SHP77 treated with DMSO at 0.1 percent for 48 hours (cell line): ENCODE measurements at places on chromosomes 7 and 10.

GRCh38 chr7:113338071-113338696 is 219.8 kb upstream of the SMIM30 start:
- no peak for DNase-seq

DNA sequence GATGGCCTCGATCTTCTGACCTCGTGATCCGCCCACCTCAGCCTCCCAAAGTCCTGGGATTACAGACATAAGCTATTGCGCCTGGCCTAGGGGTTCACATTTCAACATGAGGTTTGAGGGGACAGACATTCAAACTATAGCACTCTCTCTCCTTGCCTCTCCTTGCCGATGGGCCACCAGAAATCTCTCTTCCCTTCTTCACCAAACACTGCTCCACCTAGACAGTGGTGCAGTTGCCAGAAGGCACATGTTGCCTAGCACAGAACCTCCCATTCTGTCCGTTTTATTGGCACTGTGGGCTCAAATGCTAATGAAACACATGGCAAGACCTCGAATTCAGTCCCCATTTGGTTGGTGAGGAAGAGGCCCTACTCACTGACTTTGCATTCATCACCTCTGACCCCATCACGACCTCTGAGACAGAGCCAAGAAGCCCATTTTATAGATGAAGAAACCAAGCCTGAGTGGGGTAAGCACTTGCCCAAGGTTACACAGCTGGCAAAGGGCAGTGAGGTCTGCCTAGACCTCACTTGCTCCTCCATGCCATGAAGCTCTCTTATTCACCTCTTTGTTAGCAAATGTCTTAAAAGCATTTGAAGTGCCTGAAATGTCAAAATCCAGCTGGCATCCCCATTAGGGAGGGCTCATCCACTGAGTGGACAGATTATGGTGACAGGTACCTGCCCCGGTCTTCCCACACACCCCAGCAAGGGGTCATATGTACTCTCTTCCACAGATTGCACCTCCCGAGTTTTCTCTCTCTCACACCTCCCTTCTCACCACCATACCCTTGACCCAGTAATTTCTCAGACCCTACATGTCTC is 34.0 kb downstream of the GPRIN2 start:
- no peak for DNase-seq

DNA sequence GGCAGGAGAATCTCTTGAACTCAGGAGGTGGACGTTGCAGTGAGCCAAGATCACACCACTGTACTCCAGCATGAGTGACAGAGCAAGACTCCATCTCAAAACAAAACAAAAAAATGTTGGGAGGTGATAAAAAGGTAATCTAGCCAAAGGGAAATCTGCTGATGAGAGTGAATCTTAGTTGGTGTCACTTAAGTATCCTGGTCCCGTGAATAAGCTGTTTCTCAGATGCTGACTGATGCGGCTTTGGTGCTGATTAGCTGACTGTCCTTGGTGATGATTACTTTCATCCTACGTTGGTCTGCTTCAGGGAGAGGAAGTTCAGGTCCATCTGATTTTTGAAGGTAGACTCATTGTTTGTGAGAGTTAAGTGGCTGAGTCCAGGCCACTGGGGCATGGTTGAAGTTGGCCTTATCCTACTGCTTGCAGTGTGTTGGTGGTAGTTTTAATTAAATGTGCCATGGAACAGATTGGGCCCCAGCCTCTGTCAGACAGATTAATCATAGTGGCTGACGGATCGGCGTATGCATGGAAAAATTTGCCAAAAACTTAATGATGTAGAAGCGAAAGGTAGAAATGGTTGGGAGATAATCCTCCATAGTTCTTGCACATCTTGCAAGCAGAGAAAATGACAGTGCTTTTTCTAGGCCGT is 17.4 kb upstream of the TMEM236 start:
- no peak for DNase-seq

DNA sequence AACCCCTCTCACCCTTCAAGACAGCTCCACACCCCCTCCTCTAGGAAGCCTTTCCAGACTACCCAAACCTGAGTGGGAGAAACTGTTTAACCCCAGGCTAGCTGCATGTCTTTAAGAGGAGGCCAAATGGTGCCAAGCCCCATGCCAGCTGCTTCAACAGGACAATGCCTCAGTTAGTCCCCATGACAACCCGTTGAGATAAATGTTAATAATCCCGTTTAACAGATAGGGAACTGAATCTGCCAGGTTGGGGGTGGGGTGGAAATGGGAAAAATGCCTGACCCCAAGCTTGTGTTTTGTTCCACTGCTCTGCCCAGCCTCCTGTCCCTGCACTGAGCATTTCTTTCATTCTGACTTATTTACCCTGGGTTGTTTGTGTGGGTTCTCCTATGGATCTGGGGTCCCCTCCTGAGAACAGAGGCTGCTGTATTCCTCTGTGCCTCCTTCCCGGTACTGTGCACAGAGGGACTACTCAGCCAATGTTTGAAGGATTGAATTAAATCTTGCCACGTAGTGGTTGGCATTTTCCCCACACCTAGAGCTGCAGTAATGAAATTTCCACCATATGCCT is 452.6 kb upstream of the ZMIZ1 start:
- no peak for DNase-seq

DNA sequence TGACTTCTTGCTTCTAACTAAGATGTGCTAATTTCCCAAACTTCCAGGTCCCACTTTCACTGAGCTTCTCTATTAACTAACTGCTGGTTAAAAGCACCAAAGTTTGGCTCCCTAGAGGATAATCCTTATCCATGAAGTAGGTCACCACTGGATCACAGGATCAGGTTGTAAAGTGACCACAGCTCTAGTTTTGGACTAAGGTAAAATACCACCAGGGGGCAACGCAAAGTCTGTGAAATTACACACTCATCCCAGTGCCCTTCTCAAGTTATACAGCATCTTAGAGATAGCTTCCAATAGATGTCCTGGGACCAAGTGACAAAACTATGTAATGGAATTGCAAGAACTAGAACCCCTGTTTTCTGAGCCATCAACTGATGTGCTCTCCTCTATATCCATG is 116.4 kb upstream of the ASAH2 start:
- no peak for DNase-seq

DNA sequence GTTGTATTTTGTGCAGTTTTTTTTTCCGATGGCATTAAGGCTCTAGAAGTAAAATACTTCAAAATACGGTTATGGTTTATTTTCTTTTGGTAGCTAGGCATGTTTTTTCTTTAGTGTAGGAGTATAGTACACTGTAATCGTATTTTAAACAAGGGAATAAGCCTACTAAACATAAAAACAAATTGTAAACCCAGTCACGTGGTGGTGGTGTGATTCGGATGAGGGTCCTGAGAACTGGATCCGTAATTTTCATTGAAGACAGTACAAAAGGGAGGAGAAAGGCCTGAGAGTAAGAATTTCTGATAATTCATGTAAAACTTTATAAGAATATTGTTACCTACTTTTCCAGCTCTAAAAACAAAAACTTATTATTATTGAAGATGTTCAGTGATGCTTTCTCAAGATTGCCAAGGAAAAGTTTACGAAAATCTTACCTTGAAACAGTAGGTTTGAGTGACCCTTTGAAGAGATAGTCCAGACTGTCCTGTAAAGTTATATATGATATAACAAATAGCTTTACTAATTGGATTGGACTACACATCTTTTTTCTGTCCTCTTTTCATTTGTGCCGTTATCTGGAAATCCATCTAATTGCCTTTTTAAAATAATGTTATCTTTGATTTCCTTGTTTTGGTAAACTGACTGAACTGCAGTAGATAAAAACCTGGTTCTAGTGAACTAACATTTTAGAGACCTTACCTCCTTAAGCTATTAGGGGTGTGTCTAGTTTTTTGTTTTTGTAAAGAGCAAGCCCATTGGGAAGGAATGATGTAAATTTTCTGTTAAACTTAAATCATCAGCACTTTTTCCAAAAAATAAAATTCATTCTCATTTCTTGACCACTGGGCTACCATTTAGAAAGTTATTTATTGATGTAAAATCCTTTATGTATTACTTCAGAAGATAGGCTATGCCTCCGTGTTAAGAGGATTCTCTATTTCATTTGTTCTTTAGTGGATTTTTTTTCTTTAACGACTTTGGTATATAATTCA is 1.0 kb upstream of the PBLD start:
- DNase-seq, result no peak

- DNase-seq, result no peak
Observed at GRCh38 chr7:26514633-26515032, 223.0 kb downstream of the SNX10 start.

- no peak for DNase-seq
Observed at GRCh38 chr10:132470410-132471124, 67.0 kb upstream of the INPP5A start.

DNA sequence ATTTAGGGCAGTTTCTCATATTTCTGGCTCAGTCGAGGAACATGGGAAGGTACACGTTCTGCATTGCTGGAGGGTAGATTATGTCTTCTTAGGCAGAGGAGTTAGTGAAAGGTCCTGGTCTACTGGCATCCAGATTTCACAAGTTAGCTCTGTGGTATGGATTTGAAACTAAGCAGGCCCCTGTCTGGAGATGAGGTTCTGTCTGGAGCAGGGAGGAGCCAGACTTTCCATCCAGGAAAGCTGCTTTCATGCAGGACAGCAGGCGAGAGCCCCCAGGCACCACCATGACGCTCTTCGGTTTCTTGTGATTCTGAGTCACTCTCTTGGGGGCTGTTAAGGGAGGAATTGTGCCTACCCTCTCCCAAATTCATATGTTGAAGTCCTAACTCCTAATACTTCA is 184.3 kb downstream of the KIAA1217 start:
- DNase-seq, result no peak

DNA sequence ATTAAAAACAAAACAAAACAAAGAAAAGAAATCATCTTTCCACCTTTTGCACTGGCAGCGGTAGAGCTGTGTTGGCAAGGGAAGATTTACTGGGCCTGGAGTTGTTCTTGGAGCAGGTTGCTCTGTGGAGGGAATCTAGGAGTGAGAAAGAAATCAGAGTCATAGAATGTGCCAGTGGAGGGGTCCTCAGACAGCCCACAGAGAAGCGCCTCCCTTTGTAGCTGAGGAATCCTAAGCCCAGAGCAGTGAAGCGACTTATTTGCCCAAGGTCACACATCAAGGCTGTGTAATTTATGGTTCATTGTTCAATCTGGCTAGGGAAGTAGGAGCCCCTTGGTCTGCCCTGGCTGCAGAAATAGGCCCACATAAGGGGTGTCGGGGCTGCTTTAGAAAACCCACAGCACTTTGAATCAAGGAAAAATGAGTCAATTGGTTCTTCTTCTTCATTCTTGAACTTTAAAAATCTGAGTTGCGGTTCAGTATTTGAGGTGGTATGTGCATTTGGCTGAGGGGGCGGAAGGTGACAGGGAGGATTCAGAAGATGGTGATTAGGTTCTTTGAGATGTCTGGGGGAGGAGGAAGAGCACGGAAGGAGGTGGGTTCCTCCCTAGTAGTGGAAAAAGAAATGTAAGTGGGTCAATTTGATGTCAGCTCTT is 253.7 kb downstream of the PTEN start:
- DNase-seq, result no peak
